ENCODE measurements at places on chromosomes 13 and 19. TPM values are rescaled to one million over a fixed set of nuclear protein-coding genes. Genes with fewer than 3 reads are reported as not detected.

Gene LCP1
- polyA plus RNA-seq: 10.2 TPM

Gene ELANE
- polyA plus RNA-seq: 0.76 TPM

Gene COL4A2
- polyA plus RNA-seq: 674 TPM

Gene SPIB
- polyA plus RNA-seq: 0.52 TPM

Gene NCR1
- 0.67 TPM for polyA plus RNA-seq

Gene ELSPBP1
- polyA plus RNA-seq: not detected

DNA sequence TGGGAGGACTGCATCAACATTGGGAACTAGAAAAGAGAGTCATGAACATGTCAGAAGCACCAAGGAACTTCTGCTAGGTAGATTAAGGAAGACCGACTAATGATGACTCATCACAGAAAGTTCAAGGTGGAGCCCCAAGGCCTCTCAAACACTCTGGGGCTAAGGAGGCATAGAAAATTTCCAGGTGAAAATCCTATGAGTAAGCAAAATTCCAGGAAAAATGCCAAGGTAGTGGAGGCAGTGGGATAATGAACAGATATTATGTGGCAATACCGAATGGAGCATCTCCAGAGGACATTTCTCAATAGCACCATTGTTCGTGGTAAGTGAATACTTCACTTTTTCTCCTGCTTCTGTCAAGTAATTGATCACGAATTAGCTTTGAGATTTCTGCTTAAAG is 336.5 kb downstream of the MZT1 start:
- DNase-seq: no peak

DNA sequence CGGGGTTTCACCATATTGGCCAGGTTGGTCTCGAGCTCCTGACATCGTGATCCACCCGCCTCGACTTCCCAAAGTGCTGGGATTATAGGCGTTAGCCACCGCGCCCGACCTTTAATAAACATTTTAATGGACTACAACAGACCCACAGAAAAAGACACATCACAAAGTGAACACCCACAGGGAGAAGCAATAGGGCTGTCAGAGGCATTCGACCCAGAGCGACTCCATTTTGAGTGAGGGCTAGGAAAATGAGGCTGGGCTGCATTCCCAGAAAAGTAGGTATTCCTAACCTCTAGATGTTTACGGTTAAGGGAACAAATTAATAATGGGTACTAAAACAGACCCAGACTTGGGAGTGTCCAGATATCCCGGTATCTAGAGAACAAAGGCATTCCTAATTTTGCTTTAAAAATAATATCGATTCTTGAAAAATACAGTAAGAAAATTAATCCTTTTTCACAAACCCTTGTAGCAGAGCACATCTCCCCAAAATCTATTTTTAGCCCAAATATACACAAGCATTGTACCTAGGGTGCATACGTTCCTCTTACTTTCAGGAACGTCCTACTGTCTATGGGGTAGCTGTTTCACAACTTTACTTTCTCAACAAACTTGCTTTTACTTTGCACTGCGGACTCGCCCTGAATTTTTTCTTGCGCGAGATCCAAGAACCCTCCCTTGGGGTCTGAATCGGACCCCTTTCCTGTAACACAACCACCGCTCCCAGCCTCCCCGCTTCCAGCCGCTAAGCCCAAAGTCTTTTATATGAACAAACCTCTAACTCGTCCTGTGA is 811 bp upstream of the ZNF8 start:
- no peak for DNase-seq

DNA sequence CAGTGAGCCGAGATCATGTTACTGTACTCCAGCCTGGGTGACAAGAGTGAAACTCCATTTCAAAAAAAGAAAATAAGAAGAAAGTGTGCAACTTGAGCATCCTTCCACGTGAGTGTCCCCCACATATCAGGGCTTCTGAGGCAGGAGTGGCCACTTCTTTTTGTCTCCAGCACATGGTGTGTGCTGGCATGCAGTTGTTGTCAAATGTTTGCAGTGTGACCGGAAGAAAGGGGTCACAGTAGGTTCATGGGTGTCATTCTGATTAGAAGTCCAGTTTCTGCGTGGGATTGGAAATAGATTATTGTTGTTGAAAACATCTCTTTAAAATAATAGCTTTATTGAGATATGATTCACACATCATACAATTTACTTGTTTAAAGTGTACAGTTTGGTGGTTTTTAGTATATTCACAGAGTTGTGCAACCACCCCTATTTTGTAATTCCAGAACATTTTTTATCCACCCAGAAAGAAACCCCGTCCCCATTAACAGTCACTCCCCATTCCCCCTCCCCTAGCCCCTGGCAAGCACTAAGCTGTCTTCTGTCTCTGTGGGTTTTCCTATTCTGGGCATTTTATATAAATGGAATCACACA is 2.2 kb downstream of the CRTC1 start:
- DNase-seq: no peak

- DNase-seq: no peak
Measured at GRCh38 chr13:42645717-42646116, 71.8 kb downstream of the TNFSF11 start.

DNA sequence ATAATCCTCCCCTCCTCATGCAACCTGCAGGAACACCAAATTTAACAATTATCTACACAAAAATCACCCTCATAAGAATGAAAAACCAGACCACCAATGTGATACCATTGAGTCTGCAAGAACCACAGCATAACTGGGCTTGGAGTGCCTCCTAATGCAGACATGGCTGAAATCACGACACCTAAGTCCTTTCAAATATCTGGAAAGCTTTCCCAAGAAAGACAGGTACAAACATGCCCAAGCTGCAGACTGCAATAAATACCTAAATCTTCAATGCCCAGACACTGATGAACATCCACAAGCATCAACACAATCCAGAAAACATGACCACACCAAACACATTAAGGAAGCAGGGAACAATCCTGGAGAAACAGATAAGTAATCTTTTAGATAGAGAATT is 417.1 kb downstream of the LMO7 start:
- no peak for DNase-seq

- DNase-seq: peak; percentile 71
Measured at GRCh38 chr19:45779231-45780145, 2.8 kb downstream of the DMPK start.

DNA sequence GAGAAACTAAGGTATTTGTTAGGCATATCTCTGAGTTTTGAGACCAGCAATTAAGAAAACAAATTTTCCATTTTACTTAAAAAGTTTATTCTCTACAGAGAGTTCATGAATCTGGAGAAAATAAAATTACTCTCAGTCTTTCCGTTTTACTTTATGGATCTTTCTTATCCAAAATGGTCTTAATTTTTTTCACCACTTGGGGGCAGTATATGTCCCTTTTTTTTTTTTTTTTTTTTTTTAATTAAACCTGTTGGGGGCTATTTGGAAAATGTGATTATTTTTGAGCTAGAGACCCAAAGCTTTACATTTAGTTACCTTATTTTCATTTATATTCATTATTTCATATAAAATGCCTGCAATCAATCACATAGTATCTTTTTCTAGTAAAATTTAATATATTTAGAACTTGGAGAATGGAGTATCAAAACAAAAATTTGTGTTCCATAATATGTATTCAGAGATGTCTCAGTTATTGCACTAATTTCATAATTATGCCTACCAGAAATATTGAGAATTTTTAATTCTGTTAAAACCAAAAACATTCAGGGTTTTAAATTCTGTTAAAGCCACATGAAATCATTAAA is 27.1 kb downstream of the PIBF1 start:
- DNase-seq: peak; percentile 6

DNA sequence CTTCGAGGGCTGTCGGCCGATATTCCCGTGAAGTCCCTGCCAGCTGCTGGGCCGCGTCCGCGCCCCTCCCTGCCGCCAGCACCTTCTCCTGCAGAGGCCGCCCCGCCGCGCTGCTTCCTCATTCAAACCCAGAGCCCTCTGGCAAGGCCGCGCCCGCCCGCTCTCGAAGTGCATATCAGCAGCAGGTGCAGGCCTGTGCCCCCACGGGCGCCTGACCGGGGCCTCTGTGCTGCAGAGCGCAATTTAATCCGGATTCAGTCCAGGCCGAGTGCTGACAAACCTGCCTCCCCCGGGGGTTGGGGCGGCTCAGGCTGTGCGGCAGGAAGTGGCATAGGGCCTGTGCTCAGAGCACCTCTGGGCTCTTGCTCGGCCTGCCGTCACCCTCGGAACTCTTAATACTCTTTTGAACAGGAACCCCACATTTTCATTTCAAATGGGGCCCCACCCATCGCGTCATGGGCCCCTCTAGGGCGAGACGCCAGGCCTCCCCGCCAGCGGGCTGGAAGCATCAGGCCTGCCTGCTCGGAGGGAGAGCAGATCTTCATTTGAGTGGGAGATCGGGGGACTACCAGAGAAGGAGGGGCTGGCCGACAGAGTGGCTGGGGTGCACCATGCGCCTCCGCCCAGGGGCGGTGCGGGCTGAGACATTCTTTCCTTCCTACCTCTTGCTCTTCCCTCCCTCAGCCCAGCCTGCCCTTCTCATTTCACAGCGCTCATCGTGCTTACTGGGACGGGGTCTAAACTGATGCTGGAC is 125.7 kb downstream of the TNFRSF19 start:
- DNase-seq: peak; percentile 75

DNA sequence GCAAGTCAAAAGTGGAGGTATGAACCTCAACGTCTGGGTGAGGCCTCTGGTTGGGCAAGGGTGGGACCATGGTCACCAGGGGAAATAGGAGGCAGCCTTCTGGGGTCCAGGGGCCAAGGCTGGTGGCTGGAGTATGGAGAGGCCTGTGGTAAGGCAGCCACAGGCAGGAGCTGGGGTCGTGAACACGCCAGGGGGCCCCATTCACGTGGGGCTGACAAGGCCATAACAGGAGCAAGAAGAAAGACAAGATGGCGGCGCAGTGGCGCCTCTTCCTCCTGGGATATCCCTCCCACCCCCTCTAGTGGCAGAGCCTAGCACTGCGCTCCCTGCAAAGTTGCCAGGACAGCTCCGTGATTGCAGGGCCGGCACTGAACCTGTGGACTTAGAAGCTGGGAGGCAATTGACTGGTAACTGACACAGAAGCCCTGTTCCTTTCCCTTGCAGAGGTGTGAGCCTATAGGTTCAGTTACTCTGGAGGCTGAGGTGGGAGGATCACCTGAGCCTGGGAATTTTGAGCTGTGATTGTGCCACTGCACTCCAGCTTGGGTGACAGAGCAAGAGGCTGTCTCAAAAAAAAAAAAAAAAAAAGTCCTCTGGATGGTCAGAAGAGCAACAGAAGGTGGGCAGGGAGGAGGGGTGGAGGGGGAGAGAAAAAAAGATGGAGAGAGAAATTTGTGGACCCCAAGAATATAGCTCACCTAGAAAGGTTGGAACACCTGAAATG is 19.7 kb upstream of the EDDM13 start:
- DNase-seq: peak; percentile 58

- no peak for DNase-seq
Measured at GRCh38 chr19:35901055-35901644, 810 bp upstream of the NFKBID start.

DNA sequence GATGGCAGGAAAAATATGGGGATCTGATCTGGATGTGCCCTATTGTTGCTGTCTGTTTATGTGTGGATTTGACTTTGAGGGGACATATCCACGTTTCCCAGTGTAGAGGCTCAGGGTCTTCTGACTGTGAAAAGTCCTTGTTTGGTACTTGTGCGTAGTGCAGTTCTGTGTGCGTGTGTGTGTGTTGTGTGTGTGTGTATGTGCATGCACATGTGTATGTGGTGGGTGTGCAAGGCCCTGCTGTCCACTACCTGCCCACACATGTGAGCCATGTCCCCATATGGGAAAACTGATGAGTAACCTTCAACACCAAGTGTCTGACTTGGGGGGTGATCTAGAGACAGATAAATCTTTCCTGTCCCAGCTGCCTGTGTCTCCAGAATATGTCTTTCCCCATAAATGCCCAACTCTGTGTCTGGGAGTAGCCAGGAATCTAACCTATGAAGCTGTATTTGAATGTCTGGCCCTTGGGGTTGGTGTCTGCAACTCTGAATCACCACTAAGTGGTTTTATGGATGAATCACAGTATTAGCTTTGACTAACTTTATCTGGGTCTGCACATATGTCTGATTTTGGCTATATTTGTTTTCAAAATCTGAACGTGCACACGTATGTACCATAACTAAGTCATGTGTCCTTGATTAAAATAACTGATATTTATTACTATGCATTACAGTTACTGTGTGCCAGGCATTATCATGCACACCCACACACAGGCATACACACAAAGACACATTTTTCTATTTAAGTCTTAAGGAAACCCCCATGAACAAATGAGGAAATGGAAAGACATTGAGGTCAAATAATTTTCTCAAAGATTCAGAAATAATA is 17.4 kb downstream of the KLK2 start:
- DNase-seq: no peak

DNA sequence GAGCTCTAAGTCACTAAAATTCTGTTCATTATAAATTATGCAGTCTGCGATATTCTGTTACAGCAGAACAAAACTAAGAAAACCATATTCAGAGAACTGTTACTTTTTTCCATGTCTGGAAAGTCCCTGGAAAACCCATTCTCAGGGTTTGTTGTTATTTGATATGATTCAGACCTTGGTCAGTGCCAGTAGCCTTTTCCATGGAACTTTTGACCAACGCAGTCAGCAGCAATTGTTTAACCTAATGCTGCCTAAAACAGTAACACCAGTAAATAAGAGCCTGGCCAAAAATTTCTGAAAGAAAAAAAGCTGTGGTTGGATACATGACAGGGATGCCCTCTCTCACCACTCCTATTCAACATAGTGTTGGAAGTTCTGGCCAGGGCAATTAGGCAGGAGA is 402.7 kb downstream of the TBC1D4 start:
- no peak for DNase-seq

- no peak for DNase-seq
Measured at GRCh38 chr19:48887861-48888612, 10.5 kb downstream of the TULP2 start.

GRCh38 chr13:60467098-60467497 is 70.1 kb downstream of the TDRD3 start:
- no peak for DNase-seq

GRCh38 chr13:50867637-50867945 is 24.1 kb upstream of the DLEU7 start:
- DNase-seq: no peak

- DNase-seq: peak; percentile 29
Measured at GRCh38 chr13:106373989-106374572, 161.4 kb downstream of the EFNB2 start.

GRCh38 chr19:52687684-52688083 is 47.2 kb downstream of the ZNF611 start:
- DNase-seq: no peak

DNA sequence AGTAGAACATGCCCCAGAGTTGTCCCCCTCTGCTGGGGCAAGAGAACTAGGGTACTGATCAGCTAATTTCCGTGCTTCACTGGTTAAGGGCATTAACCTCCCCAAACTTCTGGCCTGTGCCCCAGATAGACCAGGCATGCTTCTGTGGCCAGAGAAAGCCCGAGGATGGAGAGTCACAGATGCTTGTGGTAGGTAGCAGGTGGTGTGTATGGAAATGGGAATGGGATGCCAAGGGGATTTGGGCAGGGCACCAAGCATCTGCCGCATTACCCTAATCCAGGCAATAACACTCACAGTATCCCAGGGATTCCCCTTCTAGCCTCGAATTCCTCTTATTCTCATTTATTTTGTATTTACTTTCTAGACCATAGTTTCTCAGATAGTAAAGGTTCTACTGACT is 124.8 kb upstream of the KLF12 start:
- DNase-seq: no peak

- DNase-seq: no peak
Measured at GRCh38 chr19:28358633-28359032, 854.3 kb downstream of the UQCRFS1 start.
